NCI-H510A treated with DMSO at 0.1 percent for 48 hours (cell line): ENCODE measurements at places on chromosomes 12 and 14.

DNA sequence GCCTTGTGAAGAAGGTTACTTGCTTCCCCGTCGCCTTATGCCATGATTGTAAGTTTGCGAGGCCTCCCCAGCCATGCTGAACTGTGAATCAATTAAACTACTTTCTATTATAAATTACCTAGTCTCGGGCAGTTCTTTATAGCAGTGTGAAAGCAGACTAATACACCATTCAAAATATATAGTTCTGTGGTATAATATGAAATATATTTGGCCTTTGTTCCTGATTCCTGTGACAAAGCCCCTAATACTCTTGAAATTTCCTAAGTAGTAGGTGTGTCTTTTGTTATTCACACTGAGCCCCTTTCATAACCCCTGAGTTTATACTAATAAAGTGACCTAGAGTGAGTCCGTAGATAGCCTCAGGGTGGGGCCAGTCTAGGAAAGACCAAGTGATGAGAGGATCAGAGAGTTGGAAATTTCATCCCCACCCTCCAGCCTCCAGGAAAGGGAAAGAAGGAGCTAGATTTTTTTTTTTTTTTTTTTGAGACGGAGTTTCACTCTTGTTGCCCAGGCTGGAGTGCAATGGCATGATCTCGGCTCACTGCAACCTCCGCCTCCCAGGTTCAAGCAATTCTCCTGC lies 19.4 kb upstream of the STRN3 start:
- DNase-seq: no peak

DNA sequence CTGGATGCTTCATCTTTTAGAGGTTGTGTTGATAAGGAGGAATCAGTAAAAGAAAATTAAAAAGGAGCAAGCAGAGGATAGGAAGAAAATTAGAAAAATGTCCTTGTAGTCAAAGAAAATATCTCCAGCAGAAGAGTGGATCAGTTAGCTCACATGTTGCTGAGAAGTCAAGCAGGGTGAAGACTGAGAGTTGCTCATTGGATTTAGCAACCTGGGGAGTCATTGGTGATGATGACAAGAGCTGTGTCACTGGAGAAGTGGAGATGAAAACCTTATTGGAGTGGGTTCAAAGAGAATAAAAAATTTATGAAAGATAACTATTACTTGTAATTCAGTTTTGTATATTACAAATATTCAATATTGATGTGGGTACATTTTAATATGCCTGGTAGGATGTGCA lies 9.8 kb downstream of the FRMD6 start:
- no peak for DNase-seq

DNA sequence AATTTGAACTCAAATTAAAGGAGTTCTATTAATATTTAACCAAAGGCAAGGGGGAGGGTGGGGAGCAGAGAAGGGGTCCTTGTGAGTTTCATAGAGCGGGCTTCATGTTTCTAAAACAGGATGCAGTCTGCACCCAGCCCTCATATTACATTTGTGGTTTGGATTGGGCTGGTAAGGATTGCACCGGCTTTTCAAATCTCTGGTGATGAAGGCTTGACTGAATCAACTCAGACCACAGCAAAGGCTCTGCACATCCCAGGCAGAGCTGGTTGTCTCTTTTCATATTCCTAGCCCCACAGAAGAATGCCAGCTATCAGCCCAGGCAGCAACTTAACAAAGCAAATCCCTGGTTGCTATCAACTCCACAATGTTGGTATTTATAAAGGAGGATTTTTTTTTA lies 1221.4 kb downstream of the VRK1 start:
- DNase-seq: no peak

GRCh38 chr12:21690704-21691368 lies 33.2 kb upstream of the LDHB start:
- no peak for DNase-seq

- DNase-seq: no peak
Observed at GRCh38 chr12:131091976-131092691, 138.4 kb downstream of the ADGRD1 start.

- no peak for DNase-seq
Observed at GRCh38 chr12:120363274-120363855, 5.6 kb downstream of the MSI1 start.

DNA sequence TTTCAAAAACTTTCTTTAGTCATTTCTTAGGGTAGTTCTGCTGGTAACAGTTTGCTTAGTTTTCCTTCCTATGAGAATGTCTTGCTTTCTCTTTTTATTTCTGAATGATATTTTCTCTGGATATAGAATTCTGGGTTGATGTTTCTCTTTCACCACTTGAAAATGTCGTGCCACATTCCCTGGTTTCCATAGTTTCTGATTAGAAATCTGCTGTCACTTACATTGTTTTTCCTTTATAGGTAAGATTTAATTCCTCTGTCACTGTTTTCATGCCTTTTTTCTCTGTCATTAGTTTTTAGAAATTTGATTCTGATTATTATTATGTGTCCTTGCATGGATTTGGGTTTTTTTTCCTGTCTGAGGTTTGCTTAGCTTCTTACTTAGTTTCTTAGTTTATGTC lies 77.3 kb upstream of the PCNX4 start:
- DNase-seq: no peak

- DNase-seq: no peak
Observed at GRCh38 chr12:95397571-95397970, 76.4 kb upstream of the METAP2 start.

GRCh38 chr12:52013626-52014310 lies 7.0 kb downstream of the TAMALIN start:
- no peak for DNase-seq

GRCh38 chr12:10562306-10562933 lies 51.0 kb downstream of the MAGOHB start:
- peak; percentile 56 for DNase-seq

- no peak for DNase-seq
Observed at GRCh38 chr12:82625523-82625922, 61.2 kb upstream of the TMTC2 start.

DNA sequence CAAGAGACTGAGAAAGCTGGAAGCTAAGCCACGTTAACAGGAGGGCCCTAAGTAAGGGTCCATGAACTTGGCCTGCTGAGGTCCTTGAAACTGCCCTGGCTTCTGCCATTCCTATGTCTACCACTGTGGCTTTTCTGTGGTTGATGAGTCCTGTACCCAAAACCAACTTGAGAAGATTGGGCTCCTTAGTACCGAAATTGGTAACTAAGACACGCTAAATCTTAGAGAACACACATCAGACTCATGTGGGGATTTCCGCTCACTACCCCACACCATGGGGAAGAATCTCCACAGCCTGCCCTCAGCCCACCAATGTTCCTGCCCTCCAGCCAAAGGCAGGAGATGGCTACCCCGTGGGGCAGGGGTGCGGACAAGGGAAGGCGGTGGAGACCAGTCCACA lies 232.9 kb downstream of the SPTSSA start:
- DNase-seq: no peak

DNA sequence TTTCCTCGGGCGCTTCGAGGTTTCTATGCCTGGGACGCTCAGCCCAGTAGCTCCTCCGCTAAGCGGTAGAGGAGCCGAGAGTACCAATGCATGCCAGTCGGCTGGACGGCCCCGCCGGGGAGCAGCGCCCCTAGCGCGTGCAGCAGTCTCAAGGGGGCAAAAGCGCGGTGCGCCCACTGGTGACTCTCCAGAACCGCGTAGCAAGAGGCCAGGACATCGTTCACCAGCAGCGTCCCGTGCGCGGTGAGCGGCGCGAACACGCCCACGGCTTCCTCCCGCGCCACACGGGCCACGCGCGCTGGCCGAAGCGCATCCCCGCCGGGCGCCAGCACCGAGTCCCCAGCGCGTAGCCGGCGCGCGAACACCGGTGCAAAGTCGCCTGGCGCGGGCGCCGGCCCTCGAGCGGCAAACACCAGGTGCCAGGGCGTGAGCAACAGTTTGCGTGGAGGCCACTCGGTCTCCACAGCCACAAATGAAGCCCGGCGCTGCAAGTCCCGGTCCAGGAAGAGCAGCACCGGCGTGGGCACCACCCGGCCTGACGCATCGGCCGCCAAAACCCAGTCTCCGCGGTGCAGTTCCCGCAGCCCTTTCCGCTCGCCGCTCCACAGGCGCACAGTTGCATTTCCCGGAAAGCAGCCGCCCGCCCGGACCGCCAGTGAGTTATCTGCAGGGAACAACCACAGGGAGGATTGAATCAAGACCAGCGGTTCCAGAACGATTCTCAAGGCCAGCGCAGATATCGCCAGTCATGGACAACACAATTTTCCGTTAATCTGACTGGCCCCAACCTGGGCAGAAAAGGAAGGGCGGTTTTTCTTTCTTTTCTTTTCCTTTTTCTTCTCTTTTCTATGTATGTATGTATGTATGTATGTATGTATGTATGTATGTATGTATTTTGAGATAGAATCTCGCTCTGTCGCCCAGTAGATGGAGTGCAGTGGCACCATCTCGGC lies 4.5 kb downstream of the DHH start:
- peak; percentile 10 for DNase-seq

GRCh38 chr12:76504606-76505005 lies 55.0 kb downstream of the OSBPL8 start:
- DNase-seq: no peak

DNA sequence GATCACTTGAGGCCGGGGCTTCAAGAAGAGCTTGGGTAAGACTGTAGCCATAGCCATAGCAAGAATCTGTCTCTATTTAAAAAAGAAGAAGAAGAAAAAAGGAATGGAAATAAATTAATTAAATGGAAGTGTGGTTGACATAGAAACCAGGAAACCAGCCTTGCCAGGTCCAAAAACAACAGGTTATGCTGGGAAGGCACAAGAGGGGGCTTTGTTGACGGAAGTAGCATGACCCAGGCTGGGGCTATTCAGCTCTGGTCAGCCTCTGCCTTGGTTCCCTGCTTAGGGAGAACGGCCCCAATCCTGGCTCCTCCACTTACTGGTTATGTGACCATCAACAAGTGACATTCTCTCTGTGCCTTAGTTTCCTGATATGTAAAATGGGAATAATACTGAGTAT lies 14.4 kb upstream of the GPR68 start:
- no peak for DNase-seq

DNA sequence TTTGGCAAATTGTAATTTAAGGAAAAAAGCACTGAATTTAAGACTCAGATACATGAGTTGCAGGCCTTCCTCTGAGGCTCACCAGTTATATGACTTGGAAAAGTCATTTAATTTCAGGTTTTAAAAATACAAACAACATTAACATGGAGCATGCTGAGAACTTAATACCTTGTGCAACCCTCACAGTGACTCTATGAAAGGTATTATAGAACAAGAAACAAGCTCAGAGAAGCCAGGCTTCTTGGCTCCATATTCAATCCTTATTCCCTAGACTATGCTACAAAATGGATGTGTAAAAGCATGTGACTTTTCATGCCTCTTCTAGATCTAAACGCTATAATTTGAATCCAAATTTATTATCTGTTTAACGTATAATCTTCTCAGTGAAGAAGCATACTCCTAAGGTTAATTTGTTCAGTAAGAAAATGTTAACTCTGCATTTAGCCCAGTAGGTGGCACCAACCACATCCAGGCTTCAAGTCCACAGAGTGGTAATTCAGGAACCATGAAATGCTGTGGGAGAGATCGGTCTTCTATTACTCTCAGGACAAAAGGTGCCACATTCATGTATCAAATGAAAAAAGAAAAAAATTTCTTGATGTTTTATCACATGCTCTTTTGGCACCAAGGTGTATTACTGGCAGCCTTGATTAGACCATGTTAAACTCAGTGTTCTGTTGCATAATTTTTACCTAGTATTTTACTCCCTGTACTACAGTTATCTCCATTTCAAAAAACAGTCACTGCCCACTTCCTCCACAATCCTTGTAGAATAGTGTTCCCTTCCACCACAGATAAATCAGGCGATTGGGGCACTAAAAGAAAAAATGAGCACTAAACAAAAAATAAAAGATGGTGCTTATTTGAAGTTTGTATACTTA lies 9.3 kb downstream of the CCDC196 start:
- DNase-seq: peak; percentile 40

GRCh38 chr12:57564178-57564740 lies 14.4 kb downstream of the KIF5A start:
- no peak for DNase-seq

DNA sequence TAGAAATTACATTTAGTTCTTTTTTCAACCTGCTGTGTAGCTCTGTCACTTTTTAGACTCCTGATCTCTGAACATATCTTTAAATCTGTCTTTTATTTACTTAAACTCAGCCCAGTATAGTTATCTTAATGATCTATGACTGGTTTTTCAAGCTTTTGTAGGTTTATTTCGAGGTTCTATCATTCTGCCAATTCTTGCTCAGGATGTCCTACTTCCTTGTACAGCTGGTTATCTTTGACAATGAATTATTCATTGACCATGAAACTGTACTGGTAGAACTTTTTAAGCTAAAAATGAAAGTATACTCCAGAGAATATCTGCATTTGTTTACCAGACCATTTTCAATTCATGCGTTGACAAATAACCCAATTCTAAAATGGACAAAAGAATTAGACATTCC lies 37.8 kb downstream of the TC2N start:
- no peak for DNase-seq

- no peak for DNase-seq
Observed at GRCh38 chr12:4278329-4279197, 5.0 kb downstream of the CCND2 start.

GRCh38 chr14:78278464-78279250 lies 108.5 kb downstream of the NRXN3 start:
- peak; percentile 84 for DNase-seq

GRCh38 chr12:67270622-67271021 lies 1.5 kb downstream of the CAND1 start:
- no peak for DNase-seq

DNA sequence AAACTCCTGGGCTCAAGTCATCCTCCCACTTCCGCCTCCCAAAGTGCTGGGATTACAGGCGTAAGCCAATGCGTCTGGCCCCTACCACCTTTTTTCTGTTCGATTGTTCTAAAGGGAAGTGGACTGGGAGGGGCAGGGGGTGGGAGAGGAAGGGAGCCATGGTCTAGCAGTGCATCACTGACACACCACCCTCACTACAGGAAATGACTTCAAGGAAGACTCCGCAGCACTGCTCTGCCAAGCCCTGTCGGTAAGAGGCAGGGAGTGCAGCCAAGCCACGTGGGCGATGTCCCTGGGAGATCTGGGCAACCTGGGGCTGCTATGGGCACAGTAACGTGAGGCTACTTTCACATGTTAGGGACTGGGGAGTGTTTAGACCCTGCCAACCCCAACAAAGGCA lies 18.0 kb downstream of the LRRC74A start:
- no peak for DNase-seq

GRCh38 chr12:42660117-42660516 lies 70.6 kb upstream of the PRICKLE1 start:
- no peak for DNase-seq

- no peak for DNase-seq
Observed at GRCh38 chr12:68342966-68343365, 10.8 kb upstream of the MDM1 start.

GRCh38 chr14:106877517-106877916 lies 1351.1 kb downstream of the TMEM121 start:
- no peak for DNase-seq
